Stimulated activated CD8-positive, alpha-beta memory T cell treated with anti-CD3 and anti-CD28 coated beads, Interleukin-7, amount 100 ng/mL, for 48 hours (primary cell): ENCODE measurements at places on chromosomes 5 and 9.

GRCh38 chr9:68560071-68560844, 19.6 kb upstream of the TMEM252 start:
- peak; percentile 38 for DNase-seq

GRCh38 chr9:134375430-134376385, 49.5 kb downstream of the RXRA start:
- no peak for DNase-seq

DNA sequence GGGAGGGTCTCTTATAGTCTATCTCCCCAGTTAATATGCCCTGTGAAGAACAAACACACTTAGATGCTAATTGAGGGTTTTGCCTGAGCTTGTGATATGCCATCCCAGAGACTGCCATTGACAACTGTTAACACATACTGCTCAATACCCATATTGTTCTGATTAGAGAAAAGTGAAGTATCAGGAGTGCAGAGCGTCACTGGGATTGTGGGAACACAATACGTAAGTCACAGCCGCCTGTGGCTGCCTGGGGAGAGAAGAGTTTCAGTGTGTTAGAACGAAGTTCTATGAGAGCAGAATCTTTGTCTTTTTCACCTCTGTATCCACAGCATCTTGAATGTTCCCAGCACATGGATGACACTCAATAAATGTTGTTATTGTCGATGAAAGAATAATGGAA, 110.2 kb downstream of the MEF2C start:
- no peak for DNase-seq

- no peak for DNase-seq
Measured at GRCh38 chr5:52830650-52831049, 42.9 kb downstream of the ITGA1 start.

GRCh38 chr9:77847059-77847499, 184.5 kb downstream of the GNAQ start:
- no peak for DNase-seq

- no peak for DNase-seq
Measured at GRCh38 chr9:116323012-116323411, 169.4 kb downstream of the PAPPA start.

DNA sequence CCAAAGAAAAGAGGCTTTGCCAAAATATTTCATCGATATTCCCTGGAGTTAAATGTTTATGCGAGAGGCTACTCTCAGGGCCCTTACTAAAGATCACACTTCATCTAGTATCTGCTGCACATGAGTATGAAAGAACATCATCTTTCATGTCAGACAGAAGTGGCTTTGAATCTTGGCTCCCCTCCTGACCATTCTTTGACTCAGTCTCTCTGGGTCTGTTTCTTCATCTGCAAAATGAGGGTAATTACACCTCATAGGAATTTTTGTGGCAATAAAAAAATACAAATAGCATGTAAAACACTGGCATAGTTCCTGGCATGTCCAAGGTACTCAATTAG, 58.1 kb downstream of the SLIT3 start:
- DNase-seq, result no peak

DNA sequence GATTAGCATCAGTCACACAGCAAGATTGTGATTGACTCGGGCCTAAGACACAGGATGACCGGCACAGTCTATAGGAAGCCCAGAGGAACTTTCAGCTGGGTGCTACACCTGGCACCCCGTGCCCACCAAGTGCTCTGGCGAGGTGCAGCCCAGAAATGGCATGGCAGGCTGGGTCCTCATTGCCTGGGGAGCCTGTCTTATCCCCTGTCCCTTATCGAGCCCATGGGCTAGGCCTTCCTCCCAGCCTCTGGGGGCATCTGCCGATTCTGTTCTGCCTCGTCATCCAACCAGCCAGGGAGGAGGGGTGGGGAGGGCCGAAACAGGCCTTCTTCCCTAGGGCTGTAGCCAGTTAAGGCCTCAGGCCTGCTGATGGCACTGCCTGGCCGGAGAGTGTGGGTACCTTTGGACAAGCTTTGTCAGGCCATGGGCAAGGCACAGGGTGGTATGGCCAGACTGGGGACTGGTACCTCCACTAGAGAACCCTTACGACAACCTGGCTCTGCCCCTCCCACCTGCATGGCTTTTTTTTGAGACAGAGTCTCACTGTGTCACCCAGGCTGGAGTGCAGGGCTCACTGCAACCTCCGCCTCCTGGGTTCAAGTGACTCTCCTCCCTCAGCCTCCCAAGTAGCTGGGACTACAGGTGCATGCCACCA, 1.6 kb downstream of the GRK6 start:
- no peak for DNase-seq

DNA sequence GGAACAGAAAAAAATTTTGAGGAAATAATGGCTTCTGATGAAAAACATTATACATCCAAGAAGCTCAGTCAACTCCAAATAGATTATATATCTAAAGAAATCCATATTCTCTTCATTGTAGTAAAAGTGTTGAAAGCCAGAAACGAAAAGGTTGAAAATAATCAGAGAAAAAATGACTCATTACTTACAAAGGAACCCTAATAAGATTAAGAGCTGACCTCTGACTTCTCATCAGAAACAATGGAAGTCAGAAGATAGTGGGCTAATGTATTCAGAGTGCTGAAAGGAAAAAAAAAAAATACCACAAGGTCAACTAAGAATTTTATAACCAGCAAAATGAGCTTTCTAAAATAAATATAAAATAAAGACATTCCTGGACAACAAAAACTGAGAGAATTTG, 60.0 kb downstream of the HSD17B4 start:
- DNase-seq, result no peak

DNA sequence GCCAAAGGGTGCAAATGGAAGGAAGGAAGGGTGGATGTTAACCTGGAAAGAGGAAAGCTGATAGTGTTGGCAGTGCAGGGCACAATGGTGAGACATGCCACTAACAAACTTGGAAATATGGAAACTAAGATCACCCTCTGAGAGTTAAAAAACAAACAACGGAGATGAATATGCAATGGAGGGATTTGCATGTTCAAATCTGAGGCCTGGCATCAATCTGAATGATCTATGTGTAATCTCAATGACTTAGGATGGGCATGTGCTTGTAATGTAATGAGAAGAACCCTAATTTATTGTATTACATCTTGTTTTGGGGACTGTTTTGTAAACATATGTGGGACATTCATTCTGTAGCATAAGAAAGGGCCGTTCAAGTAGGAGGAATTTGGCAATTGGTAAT, 54.4 kb downstream of the GLRA1 start:
- DNase-seq, result no peak

GRCh38 chr9:131899296-131900228, 159.7 kb upstream of the RAPGEF1 start:
- no peak for DNase-seq

DNA sequence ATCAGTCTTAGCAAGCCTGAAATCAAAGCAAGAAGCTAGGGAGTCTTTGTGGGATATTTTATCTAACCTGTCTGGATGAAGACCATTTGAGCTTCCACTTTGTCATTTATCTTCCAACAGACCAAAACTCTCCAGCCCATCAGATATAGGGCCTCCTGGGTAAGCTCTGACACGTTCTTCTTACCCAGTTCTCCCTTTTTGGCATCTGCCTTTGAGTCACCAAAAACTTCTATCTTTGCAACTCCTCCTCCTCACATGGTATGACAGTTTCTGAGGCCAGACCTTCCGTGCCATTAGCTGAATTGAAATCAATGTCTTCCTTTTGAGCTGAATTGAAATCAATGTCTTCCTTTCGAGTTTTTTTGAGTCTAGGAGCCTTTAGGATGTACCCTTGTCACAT, 156.6 kb upstream of the SPRY4 start:
- no peak for DNase-seq

- no peak for DNase-seq
Measured at GRCh38 chr5:104345222-104346016, 782.8 kb upstream of the NUDT12 start.

GRCh38 chr5:16544607-16545374, 72.0 kb downstream of the RETREG1 start:
- DNase-seq, result no peak

DNA sequence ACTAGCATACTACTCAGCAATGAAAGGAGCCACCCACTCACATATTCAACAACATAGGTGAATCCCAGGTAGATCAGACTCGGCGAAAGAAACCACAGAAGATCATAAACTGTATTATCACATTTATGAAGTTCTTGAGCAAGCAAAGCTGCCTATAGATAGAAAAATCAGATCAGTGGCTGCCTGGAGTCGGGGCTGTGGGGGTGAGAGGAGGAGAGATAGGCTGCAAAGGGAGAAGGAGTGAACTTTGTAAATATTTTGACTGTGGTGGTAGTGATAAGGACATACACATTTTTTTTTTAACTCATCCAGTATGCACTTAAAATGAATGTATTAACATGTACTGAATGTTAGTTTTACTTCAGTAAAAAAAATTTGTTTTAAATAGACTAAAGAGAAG, 23.5 kb upstream of the TMEM174 start:
- DNase-seq, result no peak

DNA sequence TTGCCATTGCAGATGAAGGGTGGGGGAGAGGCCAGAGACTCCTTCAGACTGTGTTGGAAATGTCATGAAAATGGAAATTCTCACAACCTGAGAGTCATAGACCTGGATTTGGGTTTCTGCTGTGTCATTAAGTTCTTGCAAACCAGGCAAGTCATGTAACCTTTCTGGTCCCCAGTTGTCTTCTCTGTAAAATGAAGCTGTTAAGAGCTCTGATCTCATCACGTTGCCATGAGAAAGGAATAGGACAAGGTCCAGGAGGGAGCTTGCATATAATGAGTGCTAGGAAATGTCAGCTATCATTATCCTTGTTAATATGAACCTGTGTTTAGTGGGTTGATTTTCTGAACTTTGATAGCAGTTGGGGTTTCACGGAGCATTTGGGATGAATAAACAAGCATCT, 59.1 kb downstream of the FGF1 start:
- DNase-seq, result no peak

GRCh38 chr5:9438596-9439354, 107.1 kb downstream of the SEMA5A start:
- DNase-seq, result no peak
